ENCODE measurements at places on chromosomes 3 and 15.

- DNase-seq, result no peak
Measured at GRCh38 chr3:51620543-51620942, 50.5 kb upstream of the TEX264 start.

- DNase-seq, result no peak
Measured at GRCh38 chr15:49645277-49645676, 24.4 kb downstream of the DTWD1 start.

DNA sequence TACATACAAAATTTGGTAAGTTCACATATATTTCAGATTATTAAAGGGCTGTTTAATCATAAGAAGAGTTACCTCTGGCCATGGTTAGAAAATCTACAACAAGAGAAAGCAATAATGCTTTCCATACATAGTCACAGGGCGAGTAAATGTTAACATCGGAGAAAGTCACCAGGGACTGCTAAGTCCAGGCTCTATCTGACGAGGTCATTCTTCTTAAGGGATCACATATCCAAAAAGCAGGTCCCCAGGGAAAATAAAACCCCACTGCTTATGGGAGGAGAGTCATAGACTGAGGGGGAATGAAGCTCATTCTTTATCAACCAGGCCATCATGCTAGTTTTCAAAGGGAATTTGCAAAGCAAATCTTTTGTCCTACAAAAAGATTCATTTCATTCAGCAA is 3.1 kb downstream of the PCYT1A start:
- DNase-seq, result no peak

DNA sequence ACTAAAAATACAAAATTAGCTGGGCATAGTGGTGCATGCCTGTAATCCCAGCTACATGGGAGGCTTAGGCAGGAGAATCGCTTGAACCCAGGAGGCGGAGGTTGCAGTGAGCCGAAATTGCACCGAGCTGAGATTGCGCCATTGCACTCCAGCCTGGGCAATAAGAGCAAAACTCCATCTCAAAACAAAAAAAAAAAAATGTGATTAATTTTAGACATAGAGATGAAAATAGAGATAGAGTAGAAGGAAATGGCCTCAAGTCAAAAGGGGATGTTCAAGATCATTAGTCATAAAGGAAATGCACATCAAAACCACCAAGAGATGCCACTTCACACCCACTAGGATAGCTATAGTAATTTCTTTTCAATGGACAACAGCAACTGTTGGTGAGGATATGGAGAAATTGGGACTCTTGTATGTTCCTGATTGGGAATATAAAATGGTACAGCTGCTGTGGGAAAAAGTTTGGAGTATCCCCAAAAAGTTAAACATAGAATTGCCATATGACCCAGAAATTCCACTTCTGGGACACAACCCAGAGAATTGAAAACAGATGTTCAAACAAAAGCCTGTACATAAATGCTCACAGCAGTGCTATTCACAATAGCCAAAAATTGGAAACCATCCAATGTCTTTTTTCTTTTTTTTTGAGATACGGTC is 55.4 kb downstream of the ABHD2 start:
- DNase-seq, result no peak
